ENCODE measurements at places on chromosomes 3 and 15.

DNA sequence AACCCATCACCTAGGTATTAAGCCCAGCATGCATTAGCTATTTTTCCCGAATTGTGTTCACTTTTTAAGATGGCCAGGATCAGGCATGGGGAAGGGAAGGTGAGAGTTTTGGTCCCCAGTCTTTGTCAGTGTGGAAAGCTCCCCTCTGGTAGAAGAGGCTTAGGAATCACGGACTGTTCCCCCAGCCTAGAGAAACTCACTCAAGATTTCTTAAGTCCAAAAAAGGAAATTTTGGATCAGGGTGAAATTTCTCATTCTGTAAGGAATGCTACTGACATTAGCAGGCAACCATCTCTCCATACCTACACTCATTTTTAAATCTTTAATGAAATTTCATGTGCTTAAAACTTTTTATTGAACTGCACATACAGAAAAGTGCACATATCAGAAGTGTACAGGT, 70.3 kb upstream of the GALNT15 start:
- DNase-seq = no peak

DNA sequence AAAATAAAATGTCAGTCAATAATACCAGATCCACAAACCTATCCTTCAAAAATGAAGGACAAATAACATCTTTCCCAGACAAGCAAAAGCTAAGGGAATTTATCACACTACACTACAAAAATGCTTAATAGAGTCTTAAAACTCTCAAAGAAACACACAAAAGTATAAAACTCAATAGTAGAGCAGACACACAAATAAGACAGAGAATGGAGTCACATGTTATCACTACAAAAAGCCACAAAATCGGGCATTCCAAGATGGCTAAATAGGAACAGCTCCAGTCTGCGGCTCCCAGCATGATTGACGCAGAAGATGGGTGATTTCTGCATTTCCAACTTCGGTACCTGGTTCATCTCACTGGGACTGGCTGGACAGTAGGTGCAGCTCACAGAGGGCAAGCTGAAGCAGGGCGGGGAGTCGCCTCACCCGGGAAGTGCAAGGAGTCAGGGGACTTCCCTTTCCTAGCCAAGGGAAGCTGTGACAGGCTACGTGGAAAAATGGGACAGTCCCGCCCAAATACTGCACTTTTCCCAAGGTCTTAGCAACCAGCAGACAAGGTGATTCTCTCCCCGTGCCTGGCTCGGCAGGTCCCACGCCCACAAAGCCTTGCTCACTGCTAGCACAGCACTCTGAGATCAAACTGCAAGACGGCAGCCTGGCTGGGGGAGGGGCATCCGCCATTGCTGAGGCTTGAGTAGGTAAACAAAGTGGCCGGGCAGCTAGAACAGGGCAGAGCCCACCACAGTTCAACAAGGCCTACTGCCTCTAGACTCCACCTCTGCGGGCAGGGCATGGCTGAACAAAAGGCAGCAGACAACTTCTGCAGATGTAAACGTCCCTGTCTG, 46.3 kb downstream of the SENP7 start:
- DNase-seq = peak; percentile 48

DNA sequence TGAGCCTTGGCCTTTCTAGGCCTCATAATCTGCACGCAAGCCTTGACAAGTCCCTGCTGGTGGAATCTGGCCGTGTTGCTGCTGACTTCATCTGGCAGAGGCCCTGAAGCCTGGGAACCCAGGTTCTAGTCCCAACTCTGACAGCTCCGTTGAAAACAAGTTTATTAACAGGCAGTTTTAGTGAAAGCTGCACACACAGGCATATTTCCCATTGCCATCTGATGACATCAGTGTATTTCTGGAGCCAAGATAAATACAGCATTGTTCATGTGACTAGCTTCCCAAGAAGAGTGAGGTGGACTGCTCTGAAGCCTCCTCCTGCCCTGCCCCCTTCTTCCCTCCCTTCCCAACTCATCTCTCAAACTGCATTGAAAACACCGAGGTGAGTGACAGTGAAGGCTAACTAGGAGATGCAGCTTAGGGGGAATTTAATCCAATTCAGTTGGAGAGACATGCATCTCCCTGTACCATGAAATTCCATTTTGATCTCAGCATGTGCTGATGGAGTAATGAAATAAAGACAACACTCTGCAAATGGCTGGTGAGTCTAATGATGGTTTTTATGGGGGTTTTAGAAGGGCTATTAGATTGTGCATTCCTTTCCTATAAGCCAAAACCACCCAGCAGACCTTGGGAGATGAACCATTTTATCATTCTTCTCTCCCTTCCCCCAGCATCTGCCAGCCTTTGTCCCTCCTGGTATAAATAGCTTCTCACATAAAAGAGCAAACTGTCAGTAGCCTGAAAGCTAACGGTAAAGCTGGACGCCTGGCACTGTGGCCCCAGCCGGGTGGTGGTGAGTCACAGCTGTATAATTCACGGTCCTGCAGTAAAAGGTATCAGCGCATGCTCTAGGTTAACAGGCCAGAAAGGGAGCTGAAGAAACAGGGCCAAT, 38.0 kb downstream of the PRICKLE2 start:
- DNase-seq = no peak

DNA sequence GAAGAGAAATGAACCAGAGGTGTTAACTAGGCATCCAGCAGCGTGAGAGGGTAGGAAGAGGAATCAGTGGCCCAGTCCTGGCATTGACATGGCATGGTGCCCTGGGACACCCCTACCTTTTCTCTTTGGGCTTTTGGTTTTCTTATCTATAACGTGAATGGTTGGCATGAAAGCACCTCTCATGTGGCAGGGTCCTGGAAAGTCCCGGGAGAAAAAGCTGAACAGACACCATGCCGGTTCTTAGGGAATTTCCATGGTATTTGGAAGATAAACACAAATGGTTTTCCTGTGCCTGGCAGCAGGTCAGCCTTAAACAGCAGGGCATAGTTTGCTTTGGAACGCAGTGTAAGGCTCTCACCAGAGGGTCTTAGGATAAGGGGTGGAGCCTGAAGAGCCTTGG, 15.4 kb downstream of the ARNT2 start:
- DNase-seq = no peak

- no peak for DNase-seq
Observed at GRCh38 chr15:64599226-64599625, 138.8 kb downstream of the ZNF609 start.

- DNase-seq = no peak
Observed at GRCh38 chr3:11093823-11094340, 60.4 kb upstream of the HRH1 start.

- no peak for DNase-seq
Observed at GRCh38 chr15:34242331-34242710, 17.5 kb downstream of the EMC4 start.

- DNase-seq = no peak
Observed at GRCh38 chr3:63500196-63500595, 152.3 kb upstream of the SNTN start.

DNA sequence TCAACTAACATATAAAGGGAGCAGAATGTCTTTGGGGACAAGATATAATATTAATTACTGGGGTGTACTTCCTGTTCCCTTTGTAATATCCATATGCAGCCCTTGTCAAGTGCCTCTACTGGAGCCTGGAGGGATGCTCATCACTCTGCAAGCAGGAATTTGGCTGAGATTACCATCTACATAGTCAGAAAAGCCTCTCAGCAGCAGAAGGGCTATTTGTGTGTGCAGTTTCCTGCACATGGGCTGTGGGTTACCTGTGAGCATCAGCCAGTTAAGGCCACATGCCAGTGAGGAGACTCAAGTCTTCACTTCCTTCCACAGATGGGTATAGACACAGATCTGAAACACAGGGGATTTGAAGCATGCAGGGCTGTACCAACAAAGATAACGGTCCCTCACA, 278.1 kb upstream of the PLSCR5 start:
- DNase-seq = no peak

GRCh38 chr3:133649486-133650068, 12.2 kb downstream of the TOPBP1 start:
- DNase-seq = no peak

- DNase-seq = no peak
Observed at GRCh38 chr3:12024959-12025570, 20.9 kb downstream of the SYN2 start.

DNA sequence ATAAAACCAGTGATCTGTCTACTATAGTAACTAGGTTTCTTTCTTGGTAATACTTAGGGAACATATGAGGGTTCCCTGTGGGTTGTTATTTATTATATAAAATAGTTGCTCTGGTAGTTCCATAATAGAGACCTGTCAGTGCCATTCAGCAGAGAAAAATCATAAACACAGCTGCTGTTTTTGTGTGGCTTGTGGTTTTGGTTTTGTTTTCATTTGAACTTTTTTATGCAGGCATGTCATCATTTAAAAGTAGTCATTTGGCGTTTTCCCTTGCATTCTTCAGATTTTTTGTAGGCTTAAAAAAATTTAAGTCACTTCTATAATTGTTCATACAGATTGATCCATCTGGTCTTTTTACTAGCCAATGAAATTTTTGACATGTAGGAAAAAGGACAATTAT, 47.9 kb downstream of the PIK3CA start:
- no peak for DNase-seq

DNA sequence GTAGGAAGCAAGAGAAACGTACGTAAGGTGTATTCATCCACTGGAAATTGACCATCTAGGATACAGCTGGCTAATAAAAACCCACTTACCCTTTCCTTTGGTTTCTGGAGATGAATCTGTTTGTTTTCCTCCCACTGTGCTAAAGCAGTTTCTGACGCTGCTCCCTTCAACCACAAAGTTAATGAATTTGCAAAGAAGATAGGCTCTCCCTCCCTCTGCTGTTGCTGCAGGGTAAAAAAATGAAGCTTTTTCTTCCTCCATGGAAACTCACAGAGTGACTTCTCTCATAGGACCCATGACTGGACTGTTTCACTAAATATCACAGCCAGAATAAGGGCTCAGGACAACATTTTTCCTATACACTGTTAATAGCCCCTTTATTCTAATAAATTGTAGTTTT, 172.1 kb upstream of the LRRN1 start:
- no peak for DNase-seq

DNA sequence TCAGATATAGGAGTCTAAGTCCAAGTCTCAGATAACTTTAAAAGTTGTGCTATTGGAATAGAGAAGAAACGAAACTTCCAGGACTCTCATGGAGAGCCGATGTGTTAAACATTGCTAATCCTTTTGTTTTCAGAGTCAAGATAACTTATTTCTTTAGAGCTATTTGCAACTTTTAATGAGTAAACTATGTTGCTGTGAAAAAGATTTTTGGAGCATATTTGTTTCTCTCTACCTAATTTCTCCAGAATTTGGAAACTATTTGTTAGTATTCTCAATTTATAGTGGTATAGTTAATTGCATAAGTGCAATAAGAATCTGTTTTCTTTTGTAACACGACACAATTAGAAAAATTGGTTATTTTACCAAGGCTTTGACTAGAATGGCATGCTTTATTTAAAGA, 588.9 kb downstream of the NTRK3 start:
- no peak for DNase-seq

DNA sequence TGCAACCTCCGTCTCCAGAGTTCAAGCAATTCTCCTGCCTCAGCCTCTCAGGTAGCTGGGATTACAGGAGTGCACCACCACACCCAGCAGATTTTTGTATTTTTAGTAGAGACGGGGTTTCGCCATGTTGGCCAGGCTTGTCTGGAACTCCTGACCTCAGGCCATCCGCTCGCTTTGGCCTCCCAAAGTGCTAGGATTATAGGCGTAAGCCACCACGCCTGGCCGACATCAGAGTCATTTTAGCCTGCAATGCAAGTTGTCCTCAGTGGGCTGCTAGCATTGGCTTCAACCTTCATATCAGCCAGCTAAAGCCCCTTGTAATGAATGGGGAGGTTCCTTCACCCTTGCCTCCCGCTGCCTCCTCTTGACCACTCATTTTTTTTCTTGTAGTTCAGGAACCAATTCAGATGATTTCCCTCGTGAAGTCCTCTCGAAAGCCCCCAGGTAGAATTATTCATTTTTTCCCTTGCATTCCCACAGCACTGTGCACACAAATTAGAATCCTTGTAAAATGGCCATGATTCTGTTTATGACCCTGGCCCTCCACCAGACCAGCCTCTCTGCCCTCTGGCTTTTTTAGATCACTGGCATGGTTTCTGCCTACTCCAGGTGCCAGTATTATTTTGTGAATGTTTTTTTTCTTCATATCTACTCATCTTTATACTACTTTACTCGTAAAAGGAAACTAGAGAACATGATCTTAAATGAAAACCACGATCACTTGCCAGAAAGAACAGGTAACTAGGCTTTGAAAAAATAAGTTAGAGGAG, 29.1 kb downstream of the FLNB start:
- DNase-seq = no peak

- no peak for DNase-seq
Observed at GRCh38 chr3:132003685-132004084, 31.1 kb downstream of the CPNE4 start.

DNA sequence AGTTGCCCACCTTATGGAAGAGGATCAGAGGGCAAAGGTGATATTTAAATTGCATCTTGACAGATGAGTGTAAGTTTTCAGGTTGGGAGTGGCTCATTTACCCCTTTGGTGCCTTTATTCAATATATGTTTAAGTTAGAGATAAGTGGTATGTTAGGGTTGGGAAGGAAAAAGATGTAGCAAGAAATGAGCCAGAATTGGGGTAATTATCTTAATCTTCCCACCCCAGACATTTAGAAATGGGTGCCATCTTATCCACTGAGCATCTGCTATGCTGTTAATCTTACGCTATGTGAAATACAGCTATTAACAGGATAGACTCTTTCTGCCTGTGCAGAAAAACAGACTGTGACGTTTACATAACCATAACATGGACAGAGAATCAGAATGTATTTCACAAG, 6.3 kb downstream of the CMTM7 start:
- DNase-seq = no peak

DNA sequence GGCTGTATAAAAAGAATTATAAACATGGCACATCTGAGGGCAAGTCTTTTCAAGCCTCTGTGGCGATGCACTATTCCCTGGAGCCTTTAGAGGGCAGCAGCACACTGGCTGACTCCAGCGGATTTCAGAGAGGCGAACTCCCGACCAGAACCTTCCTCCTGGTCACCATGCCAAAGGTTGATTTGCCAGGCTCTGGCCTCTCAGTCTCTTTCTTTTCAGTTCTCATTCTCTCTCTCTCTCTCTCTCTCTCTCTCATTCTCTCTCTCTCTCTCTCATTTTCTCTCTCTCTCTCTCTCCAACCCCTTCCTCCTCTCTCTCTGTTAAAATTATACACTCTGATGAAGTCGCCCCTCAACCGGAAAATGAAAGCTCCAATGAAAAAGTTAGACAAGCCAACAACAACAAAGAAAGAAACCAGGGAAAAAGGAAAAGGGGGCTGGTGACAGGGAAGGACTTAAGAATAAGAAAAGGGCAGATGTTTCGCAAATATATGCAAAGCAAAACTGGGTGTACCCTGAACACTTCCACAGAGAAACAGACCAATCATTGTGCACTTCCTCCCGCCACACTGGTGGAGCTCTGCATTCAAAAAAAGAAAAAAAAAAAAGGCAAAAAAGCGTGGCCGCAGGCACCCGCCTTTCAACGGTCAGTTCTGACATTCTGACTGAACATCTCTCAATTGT, 90.2 kb downstream of the TIGIT start:
- peak; percentile 67 for DNase-seq

GRCh38 chr3:9779721-9780457, 10.1 kb upstream of the CAMK1 start:
- no peak for DNase-seq

- no peak for DNase-seq
Observed at GRCh38 chr3:42189001-42189460, 77.0 kb downstream of the CCK start.

- no peak for DNase-seq
Observed at GRCh38 chr3:196981657-196982056, 13.0 kb upstream of the PIGZ start.
